IMR-90 (cell line): ENCODE measurements at places on chromosomes 4 and X.
A peak's percentile ranks its signal among the peaks of the same experiment; 100 is the strongest.

GRCh38 chrX:27008486-27008885, 454.7 kb downstream of the PPP4R3C start:
- no peak for DNase-seq

- peak; percentile 55 for DNase-seq
Observed at GRCh38 chr4:173448103-173448502, 49.2 kb upstream of the SCRG1 start.

- DNase-seq: no peak
Observed at GRCh38 chrX:143058120-143058519, 32.4 kb downstream of the SPANXN4 start.

- no peak for DNase-seq
Observed at GRCh38 chr4:2255501-2256155, 6.3 kb downstream of the MXD4 start.

DNA sequence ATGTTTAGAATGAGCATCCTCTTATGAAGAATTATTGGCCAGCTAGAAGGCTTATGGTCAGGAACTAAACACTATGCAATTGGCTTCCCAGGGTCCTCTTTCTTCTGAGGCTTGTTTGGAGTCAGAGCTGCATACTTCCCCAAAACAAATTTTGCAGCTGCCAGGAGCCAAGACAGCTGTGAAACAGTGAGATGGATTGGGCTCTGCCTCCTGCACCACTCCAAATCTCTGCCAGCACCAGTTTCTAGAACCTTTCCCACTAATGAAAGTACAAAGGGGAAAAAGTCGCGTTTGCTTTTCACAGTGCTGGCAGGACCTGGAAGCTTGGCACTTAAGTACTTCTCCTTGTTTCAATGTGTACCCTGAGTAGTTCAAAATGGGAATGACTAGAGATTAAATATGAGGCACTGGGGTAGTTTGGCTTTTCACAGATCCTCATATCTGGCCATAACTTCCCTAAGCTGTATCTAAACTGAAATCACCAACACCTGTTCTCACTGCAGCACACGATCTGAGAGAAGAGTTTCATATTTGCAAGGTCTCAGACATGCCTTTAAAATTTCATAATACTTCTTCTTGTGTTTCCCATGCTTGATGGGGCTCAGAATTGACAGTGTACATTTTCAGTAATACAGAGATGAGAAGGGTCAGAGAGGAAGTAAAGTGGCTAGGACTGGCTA, 20.7 kb upstream of the AR start:
- no peak for DNase-seq

- no peak for DNase-seq
Observed at GRCh38 chrX:150880808-150881165, 17.7 kb downstream of the CD99L2 start.

- no peak for DNase-seq
Observed at GRCh38 chr4:151983854-151984253, 223.0 kb upstream of the GATB start.

GRCh38 chr4:180828455-180829018, 1414.7 kb upstream of the TENM3 start:
- peak; percentile 83 for DNase-seq

DNA sequence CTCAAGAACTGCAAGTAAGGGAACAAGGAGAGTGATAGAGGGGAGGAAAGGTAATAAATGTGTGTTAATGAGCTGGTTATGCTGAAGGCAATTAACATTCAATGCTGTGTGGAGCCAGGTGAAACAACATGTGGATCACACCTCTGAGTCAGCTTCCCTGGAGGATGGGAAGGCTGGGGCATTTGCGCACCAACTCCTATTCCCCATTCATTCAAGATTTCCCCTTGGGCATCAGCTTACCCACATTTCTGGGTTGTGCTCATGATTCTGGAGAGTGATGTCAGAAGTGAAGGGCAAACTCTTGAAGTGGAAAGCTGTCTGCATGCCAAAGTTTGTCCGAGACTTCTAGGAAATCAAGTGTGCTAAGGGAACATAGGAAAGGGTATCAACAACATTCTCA, 461.4 kb downstream of the MID1IP1 start:
- DNase-seq: no peak

GRCh38 chrX:41472231-41472815, 25.2 kb downstream of the NYX start:
- DNase-seq: no peak

DNA sequence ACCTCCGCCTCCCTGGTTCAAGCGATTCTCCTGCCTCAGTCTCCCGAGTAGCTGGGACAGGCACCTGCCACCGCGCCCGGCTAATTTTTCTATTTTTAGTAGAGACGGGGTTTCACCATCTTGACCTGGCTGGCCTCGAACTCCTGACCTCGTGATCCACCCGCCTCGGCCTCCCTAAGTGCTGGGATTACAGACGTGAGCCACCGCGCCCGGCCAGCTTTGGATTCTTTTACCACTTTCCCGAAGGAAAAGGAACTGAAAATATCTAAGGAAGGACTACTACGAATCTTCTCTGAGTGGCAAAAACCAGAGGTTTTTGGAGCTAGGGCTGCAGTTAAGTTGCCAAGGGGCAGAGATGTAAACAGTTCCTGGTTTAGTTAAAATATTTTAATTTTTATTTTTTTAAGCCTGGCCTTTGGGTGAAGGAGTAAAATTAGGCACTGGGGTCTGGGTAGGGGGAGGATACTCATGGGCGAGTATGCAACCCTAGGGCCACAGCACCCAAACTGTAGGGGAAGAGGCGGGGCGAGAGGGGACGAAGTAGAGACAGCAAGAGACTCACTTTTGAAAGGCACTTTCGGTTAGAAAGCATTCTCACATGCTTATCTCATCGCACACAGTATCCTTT, 525 bp upstream of the CISD2 start:
- DNase-seq: no peak

GRCh38 chrX:26442340-26442739, 226.4 kb downstream of the MAGEB5 start:
- peak; percentile 26 for DNase-seq

GRCh38 chr4:10371869-10372471, 85.3 kb downstream of the ZNF518B start:
- peak; percentile 2 for DNase-seq

DNA sequence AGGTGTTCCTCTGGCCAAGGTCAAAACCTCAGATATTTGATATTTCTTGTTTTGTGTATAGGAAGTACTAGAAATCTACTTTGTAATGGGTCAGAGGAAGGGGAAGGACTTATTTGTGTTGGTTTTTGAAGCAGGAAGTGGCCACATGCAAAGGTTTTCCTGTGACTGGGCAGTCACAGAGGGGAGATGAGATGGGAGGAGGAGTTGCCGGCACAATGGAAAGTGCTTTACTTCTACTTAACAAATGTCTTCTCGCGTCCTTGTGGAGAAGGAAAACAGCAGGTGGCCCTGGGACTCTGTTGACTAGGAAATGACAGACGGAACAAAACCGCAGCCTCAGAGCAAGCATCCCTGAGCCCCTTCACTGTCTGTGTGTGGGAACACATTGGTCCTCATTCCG, 46.6 kb downstream of the SHROOM2 start:
- no peak for DNase-seq

GRCh38 chr4:20787940-20788665, 87.8 kb downstream of the PACRGL start:
- no peak for DNase-seq

GRCh38 chr4:4914965-4915845, 55.7 kb downstream of the MSX1 start:
- DNase-seq: no peak

GRCh38 chr4:519203-519651, 20.2 kb downstream of the PIGG start:
- no peak for DNase-seq

DNA sequence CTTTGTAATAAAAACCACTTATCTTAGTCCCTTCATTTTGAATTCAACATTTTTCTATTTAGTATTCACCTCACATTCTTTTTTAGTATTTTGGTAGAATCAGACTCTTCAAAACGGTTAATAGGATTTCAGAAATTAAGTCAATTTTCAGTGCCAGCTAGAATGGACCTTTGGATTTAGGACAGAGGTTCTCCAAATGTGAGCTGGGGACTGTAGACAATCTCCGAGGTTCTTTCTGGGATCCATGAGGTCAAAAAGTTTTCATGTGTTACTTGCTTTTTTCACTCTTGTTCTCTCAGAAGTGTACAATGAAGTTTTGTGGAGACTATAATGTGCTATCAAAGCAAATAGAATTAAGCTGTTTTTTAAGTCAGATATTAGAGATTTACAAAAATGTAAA, 2.3 kb upstream of the UGDH start:
- DNase-seq: no peak
